ENCODE measurements at places on chromosomes 6 and 20. TPM values are rescaled to one million over a fixed set of nuclear protein-coding genes. Genes with fewer than 3 reads are reported as not detected.

Gene SRSF6
- total RNA-seq, result 43.0 TPM

GRCh38 chr6:63819831-63820230 is 184.2 kb downstream of the PHF3 start:
- H3K4me3 ChIP-seq, result no peak overlapping the region
- no peaks in the 10 kb centered on the region for H3K4me1 ChIP-seq
- no peak overlapping the region for H3K27ac ChIP-seq
- H3K27me3 ChIP-seq, result peaks cover 2% of the 10 kb centered on the region
- no peak for DNase-seq

- H3K36me3 ChIP-seq, result no peaks in the 10 kb centered on the region
- DNase-seq, result no peak
- no peaks in the 10 kb centered on the region for H3K4me1 ChIP-seq
- no peaks in the 10 kb centered on the region for H3K27me3 ChIP-seq
- H3K4me3 ChIP-seq, result no peak overlapping the region
- no peak overlapping the region for H3K27ac ChIP-seq
Measured at GRCh38 chr6:153698001-153698400, 341.0 kb upstream of the OPRM1 start.

DNA sequence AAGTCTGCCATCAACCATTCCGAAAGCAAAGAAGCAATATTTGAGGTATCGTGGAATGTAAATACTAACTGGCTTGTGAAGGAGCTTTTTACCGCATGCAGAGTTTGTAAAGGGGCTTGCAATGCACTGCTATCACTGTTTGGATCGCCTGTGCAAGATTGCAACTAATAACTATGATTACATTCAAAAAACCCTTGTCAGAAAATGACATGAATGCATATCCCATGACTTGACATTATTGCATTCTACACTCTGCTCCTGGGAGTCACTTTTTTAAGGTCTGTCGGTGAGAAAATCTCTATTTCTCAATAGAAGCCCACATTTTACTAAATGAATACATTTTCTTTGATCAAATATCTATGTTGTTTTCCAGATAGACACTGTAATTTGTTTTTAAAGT is 335.4 kb upstream of the SPTLC3 start:
- no peaks in the 10 kb centered on the region for H3K27me3 ChIP-seq
- DNase-seq, result no peak
- H3K4me3 ChIP-seq, result no peak overlapping the region
- H3K36me3 ChIP-seq, result no peaks in the 10 kb centered on the region
- no peak overlapping the region for H3K27ac ChIP-seq

DNA sequence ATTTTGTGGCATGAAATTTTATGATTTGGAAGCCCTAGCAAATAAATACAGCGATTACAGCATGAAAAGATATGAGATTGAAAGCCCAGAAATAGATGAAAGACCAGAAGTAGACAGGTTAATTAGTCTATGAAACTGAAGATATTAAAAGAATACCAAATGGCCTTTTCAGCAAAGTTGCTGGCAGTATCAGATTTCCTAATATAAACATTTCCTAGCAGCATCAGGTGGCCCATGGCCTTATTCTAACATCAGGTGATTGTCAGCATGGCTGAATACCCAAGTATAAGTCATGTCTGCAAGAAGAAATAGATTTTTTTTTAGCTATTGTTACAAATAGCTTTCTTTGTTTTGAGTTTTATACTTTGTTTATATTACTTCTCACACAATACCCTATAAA is 93.2 kb downstream of the CLVS2 start:
- DNase-seq, result no peak
- H3K36me3 ChIP-seq, result no peaks in the 10 kb centered on the region
- H3K27me3 ChIP-seq, result no peaks in the 10 kb centered on the region
- no peaks in the 10 kb centered on the region for H3K4me1 ChIP-seq

All from heart left ventricle (tissue), 16 donors.